Testis (tissue), 5 donors: ENCODE measurements at places on chromosomes 3 and 15.
A peak's percentile ranks its signal among the peaks of the same experiment; 100 is the strongest.

DNA sequence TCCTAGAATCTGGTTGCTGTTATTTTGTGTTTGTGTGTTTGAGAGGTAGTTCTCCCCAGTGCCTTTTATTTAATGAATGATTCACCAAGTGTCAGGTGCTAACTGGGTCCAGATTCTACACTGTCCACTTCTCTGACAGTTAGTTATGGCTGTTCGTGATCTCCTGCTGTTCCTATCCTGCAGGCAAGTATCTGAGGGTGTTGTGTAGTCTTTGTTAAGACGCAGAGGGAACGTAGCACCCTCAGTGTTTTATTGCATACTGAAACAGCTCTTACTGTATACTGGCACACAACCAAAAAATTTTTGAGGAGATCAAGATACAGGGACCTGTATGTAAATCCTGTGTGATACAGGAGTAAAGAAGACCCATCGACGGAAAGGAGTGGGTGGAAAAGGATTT lies 1271.3 kb downstream of the ROBO1 start:
- DNase-seq, result no peak

- DNase-seq, result no peak
Observed at GRCh38 chr3:15097891-15098290, 1.1 kb downstream of the RBSN start.

- DNase-seq, result no peak
Observed at GRCh38 chr3:2477620-2478019, 379.0 kb downstream of the CNTN4 start.

- no peak for DNase-seq
Observed at GRCh38 chr3:178602856-178603255, 66.6 kb downstream of the KCNMB2 start.

DNA sequence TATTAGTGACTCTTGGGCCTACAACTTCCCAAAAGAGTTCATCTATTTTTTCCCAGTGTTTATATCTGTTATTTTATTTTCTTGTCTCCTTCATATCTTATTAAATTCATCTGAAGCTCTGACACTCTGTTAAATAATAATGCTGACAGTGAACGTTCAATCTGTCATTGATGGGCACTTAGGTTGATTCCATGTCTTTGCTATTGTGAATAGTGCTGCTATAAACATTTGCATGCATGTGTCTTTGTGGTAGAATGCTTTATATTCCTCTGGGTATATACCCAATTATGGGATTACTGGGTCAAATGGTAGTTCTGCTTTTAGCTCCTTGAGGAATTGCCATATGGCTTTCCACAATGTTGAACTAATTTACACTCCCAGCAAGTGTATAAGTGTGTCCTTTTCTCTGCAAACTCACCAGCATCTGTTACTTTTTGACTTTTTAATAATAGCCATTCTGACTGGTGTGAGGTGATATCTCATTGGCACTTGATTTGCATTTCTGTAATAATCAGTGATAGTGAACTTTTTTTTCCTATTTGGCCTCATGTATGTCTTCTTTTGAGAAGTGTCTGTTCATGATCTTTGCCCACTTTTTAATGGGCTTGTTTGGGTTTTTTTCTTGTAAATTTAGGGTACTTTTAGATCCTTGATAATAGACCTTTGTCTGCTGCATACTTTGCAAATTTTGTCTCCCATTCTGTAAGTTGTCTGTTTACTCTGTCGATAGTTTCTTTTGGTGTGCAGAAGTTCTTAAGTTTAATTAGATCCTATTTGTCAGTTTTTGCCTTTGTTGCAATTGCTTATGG lies 122.5 kb downstream of the LEKR1 start:
- DNase-seq, result no peak

DNA sequence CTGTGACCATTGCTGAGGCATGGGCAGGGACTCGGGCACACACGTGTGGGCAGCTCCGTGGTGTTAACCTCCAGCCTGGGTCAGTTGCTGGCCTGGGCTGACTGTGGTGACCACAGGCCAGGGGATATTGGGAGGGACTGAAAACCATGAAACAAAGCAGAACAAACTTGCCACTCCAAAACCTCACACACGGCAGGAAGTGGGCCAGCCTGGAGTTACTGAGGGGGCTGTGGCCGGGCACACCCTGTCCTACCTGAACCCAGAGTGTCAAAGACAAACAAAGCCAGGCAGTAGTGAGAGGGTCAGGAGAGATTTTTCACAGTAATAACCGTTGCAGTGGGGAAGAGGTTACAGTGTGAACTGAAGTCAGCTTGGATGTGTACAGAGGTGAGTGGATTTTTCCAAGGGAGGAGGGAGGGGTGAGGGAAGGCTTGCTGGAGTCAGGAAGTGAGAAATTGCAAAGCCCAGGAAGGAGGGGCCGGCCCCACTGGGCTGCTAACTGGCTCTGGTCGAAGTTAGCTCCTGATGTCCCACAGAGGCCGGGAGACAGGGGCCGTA lies 40.0 kb upstream of the ATP10A start:
- DNase-seq, result no peak

DNA sequence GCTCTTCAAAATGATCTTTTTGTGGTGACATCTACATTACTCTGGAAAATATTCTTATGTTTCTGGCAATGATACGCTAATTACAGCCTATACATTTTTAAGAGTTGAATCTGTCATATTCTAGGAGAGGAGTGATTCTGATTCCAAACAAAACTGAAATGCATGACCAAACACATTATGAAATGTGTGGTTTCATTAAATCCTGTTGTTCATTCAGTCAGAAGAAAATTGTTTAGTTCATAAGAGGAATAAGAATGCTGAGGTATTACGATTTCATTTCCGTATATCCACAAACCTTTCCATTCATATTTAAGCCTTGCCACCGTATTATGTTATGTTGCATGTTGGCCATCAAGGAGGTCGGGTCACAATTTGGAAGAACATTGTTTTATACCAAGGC lies 345.1 kb downstream of the FEZF2 start:
- DNase-seq, result no peak

- no peak for DNase-seq
Observed at GRCh38 chr15:69509131-69509530, 56.5 kb downstream of the RPLP1 start.

- no peak for DNase-seq
Observed at GRCh38 chr3:191637611-191638010, 176.6 kb downstream of the PYDC2 start.

DNA sequence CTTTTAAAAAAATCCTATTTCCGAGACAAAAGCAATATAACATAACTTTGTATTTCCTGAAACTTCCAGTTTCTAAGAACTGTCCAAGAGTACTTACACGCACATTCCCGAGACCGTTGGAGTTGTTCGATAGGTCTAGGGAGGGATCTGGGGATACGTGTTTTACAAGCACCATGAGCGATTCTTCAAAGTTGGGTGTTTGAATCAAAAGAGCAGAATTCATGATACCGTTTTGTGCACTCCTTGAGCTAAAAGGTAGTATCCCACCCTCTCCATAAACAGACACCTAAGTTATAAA lies 700 bp upstream of the EDEM1 start:
- peak; percentile 29 for DNase-seq

GRCh38 chr3:148992027-148992634 lies 791 bp downstream of the GYG1 start:
- DNase-seq, result peak; percentile 53

DNA sequence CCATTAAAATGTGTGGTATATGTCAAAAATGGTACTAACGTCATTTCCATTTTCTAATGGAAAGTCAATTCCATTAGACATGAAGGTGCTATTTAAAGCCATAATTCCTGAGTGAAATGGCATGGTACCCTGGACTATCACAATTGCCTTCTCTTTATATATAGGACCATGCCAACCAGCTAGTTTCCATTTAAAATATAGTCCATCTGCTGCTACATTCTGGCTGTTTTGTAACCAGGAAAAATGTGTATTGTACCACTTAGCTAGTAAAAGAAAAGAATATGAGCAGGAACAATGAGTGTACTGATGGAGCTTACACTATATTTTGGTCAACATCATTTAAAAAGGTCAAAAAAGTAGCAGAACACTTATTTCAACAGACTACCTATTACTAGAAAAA lies 30.4 kb upstream of the HDC start:
- DNase-seq, result no peak

- DNase-seq, result no peak
Observed at GRCh38 chr3:43949594-43949993, 258.9 kb downstream of the ABHD5 start.

GRCh38 chr3:184740509-184741258 lies 28.8 kb upstream of the MAGEF1 start:
- no peak for DNase-seq

- DNase-seq, result no peak
Observed at GRCh38 chr3:68088216-68088615, 433.8 kb upstream of the SUCLG2 start.

DNA sequence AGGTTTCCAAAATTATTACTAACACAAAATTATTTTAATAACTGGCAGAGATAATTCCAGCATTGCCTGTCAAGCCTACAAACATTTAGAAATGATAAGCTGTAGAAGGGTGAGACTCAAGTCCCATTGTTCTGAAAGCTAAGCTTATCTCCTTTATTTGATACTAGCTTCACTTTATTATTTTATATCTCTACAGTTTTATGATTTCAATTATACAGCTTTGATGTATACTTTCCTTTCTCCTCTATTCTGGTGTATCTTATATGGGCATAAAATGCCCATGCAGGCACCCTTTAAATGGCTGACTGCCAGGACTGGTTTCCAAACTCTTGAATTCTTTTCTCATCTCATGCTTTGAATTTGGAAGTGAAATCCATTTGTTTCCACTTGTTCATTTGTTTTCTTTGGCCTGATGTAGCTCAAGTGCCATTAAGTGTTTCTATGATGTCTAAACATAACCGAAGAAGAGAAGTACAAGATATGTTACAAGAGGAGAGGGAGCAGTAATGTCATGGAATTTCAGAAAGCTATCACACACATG lies 372.1 kb upstream of the ARHGEF26 start:
- no peak for DNase-seq

- no peak for DNase-seq
Observed at GRCh38 chr3:174219738-174220137, 639.4 kb upstream of the NAALADL2 start.

GRCh38 chr15:66677336-66677735 lies 24.7 kb upstream of the SMAD6 start:
- DNase-seq, result no peak

GRCh38 chr3:151384741-151385174 lies at the start of gene P2RY12:
Gene P2RY12, minus strand, starts transcription at chr3:151384753. Its CDS starts 45,908 bp downstream, at chr3:151338845.
- no peak for DNase-seq

DNA sequence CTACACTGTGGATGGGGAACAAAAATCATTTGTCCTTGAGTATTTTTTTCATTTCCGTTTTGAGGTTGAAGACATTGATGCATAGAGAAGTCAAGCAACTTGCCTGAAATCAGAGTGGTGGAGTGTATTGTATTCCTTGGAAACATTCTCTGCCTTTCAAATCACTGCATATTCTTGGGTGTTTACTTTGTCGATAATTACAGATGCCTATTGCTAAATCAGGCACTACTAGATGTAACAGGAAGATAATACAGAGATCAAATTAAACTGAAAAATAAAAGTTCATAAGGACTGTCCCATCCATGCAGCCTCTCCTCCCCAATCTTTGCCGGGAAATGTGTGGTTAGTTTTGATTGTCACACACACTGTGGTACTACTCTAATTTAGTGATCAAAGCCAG lies 37.4 kb upstream of the VEPH1 start:
- no peak for DNase-seq

GRCh38 chr3:58857402-58857801 lies 190.8 kb upstream of the FAM3D start:
- no peak for DNase-seq

DNA sequence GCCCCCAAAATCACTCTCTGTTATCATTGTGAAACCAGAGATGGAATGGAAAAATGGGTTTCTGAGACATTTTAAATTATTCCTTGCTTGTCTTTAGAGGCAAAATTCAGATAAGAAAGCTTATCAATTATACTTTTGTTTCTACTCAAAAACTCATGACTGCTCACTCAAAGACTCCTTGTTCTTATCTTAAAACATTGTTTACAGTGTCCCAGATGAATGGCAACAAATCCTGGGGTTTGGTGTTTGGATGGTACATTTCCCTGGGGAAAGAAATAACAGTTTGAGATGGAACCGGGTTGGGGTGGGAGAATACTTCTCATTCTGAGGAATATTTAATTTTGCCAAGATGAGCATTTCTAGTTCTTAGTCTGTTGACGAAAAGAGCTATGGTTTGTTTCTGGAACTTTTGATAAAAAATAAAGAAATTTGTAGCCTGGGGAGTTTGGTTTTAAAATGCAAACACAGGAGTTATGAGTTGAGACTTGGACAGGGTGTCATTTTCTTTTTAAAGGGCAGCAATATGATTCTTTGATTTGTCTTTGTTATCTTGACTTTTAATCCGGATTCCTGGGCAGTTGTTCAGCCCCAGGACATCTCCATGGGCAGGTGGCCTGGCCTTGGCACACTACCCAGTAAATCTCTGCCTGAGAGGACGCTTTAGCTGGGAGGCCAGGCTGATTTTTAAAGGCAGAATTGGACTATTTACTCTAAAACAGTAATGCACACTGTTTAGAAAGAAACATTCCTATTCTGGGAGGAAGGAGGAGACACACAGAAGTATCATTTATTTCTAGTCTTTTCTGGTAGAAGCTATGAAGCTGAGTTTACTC lies 32.4 kb downstream of the BTD start:
- no peak for DNase-seq

GRCh38 chr3:151423091-151423490 lies 37.8 kb downstream of the IGSF10 start:
- no peak for DNase-seq
